Activated T-helper 1 cell treated with anti-CD3 and anti-CD28 coated beads, Interleukin-12 subunit alpha, Interleukin-12 subunit beta, Interleukin-2, Interleukin-4 antibody, amounts not matched to agents 30 ng/mL and 10 ng/mL and 1 ng/mL, durations not matched to agents 14 hours and 24 hours and 36 hours (primary cell): ENCODE measurements at places on chromosomes 7 and 10. TPM values are rescaled to one million over a fixed set of nuclear protein-coding genes. Genes with fewer than 3 reads are reported as not detected.

INPP5A gene
- total RNA-seq, result 11.1 and 13.4 TPM in 2 replicates

GPER1 gene
- not detected in 2 replicates for total RNA-seq

FBXL13 gene
- total RNA-seq, result 0.34 and 0.54 TPM in 2 replicates

DNA sequence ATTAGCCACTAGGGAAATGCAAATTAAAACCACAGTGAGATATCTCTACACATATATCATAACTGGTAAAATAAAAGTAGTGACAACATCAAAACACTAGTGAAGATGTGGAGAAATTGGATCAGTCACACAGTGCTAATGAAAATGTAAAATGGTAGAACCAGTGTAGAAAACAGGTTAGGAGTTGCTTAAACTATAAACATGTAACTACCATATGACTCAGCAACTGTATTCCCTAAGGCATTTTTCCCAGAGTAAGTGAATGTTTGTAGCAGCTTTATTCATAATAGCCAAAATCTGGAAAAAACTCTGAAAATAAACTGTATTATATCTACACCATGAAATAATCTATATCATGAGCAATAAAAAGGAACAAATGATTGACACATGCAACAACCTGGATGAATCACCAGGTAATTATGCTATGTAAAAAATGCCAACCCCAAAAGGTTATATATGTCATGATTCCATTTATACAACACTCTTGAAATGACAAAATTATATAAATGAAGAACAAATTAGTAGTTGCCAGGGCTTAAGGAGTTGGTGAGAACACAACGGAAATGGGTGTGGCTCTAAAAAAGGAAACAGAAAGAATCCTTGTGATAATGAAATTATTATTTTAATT is 22.8 kb downstream of the SLC25A40 start:
- no peaks in the 10 kb centered on the region for H3K27me3 ChIP-seq
- no peak for DNase-seq
- H3K4me3 ChIP-seq, result no peak overlapping the region
- H3K27ac ChIP-seq, result no peak overlapping the region
- peaks cover 36% of the 10 kb centered on the region for H3K36me3 ChIP-seq

- H3K36me3 ChIP-seq, result no peaks in the 10 kb centered on the region
- H3K27me3 ChIP-seq, result peaks cover 12% of the 10 kb centered on the region
- no peak overlapping the region for H3K27ac ChIP-seq
Observed at GRCh38 chr10:63866075-63866746, 345.0 kb downstream of the REEP3 start.

- peaks cover 13% of the 10 kb centered on the region for H3K27me3 ChIP-seq
- no peaks in the 10 kb centered on the region for H3K4me1 ChIP-seq
- H3K36me3 ChIP-seq, result no peaks in the 10 kb centered on the region
- no peak overlapping the region for H3K4me3 ChIP-seq
- no peak overlapping the region for H3K27ac ChIP-seq
- no peak for DNase-seq
Observed at GRCh38 chr7:116028787-116029186, 1.8 kb downstream of the TFEC start.
